B cell (primary cell): ENCODE measurements at places on chromosomes 7 and 10. TPM values are rescaled to one million over a fixed set of nuclear protein-coding genes. Genes with fewer than 3 reads are reported as not detected.

The ANKRD7 gene
- polyA plus RNA-seq, result not detected in 2 replicates

DNA sequence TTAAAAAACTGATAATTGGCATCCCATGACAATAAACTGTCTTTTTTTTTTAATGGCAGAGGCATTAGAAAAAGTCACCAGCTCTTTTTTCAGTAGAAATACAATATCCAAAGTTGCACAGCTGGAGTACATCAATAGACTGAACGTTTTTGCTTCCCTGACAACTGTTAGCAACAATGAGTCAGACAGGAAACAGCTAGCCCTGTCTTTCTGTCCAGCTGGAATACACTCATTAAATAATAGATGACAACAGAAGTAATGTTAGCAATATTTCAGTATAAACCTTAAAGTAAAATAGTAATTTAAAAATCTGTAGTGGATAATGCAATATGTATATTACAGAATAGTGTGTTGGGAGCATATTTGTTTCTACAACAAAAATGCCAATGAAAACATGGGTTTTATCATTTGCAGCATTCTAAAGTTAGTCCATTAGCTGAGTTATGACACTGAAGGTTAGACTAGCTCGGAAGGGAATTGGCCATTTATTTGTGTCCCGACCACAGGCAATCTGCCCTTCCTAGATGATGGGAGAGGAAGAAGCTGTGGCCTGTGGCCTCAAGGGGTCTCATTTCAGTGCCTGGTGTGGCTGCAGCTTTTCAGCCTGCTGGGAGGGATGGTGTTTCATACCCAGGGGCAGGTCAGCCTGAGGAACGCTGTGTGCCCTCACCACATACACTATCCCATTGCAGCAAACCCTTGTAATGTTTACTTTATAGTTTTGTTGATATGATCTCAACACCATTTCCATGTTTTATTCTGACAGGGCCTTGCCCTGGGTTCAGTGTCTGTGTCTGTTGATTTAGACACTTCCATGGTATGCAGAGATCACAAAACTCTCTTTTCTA lies 173.3 kb downstream of the SLC16A9 start:
- DNase-seq, result no peak

DNA sequence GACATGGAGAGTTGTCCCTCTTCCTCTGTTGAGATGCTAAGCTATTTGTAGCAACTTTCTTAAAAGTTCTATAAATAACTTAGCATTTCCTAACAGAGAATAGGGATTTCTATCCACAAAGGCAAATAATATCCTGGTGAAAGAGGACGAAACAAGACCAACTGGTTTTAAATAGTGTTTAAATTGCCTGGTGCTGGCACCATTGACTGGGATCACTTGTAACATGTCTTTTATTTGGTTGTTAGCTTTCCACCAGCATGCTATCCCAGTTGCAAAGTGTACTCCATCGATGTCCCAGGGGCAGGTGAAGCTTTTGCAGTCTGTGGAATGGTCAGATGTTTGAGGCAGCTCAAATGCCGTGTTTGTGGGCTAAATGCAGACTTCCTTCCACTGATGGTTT lies 3.7 kb downstream of the SUFU start:
- no peak for DNase-seq

GRCh38 chr10:89283936-89284475 lies 17.8 kb upstream of the IFIT2 start:
- no peak for DNase-seq

- DNase-seq, result no peak
Observed at GRCh38 chr10:121069061-121069850, 218.1 kb downstream of the WDR11 start.

- DNase-seq, result no peak
Observed at GRCh38 chr7:66683770-66684123, 55.1 kb downstream of the KCTD7 start.

DNA sequence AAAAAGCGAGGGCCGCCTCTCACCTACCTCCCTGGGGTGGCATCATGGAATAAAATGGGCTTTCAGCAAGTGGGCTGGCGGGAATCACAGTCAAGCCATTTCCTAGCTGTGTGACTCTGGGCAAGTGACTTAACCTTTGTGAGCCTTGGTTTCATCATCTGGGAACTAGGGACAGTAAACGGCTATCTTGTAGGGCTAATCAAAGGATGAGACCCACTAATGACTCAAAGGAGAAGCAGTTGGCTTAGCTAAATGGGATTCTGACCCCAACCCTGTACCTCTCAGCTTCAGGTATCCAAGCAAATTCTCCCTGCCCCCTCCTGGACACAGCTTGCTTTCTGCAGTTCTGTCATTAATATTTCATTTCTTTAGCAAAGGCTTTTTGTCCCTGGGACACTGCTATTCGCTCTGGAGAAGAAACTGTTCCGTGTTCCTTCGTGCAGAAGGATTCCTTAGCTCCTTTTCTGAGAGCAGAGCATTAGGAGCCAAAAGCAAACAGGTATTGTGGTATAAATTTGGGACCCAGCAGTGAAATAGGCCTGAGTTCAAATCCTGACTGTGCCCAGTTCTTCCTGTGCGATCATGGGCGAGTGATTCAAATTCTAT lies 25.9 kb downstream of the TRIM8 start:
- no peak for DNase-seq

GRCh38 chr7:1742555-1743303 lies 72.7 kb downstream of the ELFN1 start:
- DNase-seq, result no peak

DNA sequence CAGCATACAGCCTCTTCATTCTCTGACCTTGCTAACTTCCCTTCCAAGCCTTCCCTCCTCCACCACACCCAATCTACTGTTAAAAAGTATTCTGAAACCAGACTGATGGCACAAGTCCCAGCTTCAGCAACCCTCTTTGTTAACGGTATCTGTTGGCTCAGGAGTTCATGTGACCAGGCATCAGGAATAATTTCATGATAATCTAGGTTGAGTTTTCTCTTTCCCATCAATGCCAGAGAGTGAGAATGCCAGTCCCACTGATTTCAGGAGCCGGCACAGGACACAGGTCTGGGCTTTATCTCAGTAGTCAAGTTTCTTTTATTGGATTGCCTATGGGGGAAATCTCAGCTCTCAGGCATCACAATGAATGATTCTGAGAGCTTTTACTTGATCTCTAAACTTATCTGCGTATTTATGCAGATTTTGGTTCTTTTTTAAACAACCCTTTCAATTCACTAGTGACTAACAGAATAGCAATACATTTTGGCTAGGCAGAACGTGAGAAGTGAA lies 231.0 kb upstream of the LYZL1 start:
- DNase-seq, result no peak

The SGCE gene
- polyA plus RNA-seq, result 8.9 and 13.5 TPM in 2 replicates
